ENCODE measurements at places on chromosomes 12 and 14.
A peak's percentile ranks its signal among the peaks of the same experiment; 100 is the strongest.

DNA sequence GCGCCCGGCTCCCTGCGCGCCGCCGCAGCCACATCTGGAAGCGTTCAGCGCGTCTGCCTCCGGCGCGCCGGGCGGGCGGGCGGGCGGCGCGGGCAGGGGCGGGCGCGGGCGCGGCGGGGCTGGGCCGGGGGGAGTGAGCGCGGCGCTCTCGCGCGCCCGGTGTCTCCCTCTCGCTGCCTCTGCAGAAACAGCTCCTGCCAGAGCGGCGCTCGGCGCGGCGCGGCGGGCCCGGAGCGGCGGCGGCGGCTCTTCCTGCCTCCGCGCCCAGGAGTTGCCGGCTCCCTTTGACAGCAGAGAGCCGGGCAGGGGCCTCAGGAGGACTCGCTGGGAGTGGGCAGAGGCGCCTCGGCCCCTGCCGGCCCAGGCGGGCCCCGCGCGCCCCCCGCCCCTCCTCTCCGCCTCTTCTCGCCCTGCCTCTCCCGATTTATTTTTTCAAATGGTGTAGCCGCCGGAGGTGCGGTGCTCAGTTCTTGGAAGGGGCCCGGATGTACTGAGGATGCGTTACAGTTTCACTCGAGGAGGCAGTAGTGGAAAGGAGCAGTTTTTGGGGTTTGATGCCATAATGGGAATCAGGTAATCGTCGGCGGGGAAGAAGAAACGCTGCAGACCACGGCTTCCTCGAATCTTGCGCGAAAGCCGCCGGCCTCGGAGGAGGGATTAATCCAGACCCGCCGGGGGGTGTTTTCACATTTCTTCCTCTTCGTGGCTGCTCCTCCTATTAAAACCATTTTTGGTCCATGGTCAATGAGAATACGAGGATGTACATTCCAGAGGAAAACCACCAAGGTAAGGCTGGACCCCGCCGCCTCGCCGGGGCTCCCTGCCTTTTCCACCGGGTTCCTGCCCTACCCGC lies at the start of gene CACNA1C:
Gene CACNA1C (plus strand): TSS at position 162 of the 853 bp plus-strand sequence. CDS start 576 bp downstream, at position 738.
- DNase-seq, result peak; percentile 42

GRCh38 chr12:120062976-120063579 lies 53.5 kb downstream of the RAB35 start:
- peak; percentile 21 for DNase-seq

DNA sequence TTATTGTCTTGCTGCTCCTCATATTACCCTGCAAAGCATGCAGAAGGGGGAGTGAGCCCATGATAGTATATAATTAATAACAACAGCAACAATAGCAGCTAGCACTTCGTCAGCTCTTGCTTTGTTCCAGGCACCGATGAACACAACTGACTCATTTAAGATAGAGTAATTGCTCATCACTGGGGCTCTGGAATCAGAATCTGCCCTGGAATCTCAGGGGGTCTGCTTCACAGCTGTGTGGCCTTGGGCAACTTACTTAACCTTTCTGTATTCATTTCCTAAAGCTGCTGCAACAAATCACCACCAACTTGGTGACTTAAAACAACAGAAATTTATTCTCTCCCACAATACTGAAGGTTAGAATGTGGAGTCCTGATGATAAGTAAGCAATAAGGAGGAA lies 55.0 kb upstream of the PSMC1 start:
- peak; percentile 3 for DNase-seq

- no peak for DNase-seq
These were observed 80.1 kb downstream of the ETV6 start for GRCh38 chr12:11729439-11730150.

- no peak for DNase-seq
These were observed 340.9 kb downstream of the PCNX1 start for GRCh38 chr14:71248194-71248593.

GRCh38 chr14:71006200-71006563 lies 98.9 kb downstream of the PCNX1 start:
- DNase-seq, result peak; percentile 16

DNA sequence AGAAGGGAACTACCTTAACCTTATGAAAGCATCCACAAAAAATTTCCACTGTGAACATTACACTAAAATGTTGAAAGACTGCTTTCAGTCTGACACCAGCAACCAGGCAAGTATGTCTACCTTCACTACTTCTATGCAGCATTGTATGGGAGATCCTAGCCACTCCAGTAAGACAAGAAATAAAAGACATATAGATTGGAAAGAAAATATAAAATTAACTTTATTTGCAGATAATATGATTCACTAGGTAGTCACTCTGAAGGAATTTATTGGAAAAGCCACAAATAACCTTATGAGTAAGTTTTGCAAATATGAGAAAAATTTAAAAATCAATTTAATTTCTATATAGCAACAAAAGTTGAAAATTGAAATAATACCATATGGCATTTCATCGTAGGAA lies 172.0 kb downstream of the RERGL start:
- no peak for DNase-seq

DNA sequence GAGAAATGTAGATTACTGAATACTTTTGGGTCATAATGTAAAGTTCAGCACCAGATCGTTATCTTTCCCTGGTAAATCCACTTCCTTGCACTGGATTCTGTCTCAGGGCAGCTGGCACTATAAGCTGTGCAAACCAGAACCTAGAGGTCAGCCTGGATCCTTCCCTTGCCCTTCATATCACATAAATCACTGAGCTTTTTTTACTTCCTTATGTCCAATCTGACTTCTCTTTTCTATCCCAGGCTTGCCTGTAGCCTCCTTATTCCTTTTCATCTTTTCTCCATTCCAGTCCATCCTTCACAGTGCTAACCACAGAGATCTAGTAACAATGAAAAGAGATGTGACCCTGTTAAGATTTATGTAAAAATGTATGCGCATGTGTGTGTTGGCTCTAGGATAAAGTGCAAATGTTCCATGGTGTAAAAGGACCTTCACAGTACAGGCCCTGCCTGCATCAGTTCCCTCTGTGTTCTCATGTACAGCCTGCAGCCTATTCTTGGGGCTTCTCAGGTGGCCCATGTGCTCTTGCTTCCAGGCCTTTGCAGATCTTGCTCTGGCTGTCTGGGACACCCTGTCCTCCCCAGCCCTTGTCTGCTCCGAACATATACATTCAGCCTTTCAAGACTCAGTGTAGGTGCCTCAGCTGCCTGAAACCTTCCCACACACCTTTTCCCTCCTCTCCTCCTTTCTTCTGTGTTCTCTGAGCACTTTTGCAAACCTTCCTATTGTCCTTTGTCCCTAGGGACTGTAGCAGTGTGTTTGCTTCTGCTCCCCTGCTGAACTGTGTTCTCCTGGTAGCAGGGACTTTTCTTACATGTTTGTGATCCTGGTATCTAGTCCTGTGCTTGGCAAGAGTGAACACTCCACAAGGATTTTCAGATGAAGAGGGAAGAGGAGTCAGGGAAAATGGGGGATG lies 30.0 kb downstream of the PELI2 start:
- no peak for DNase-seq

GRCh38 chr14:21825149-21825743 lies 151.6 kb upstream of the OR4E1 start:
- peak; percentile 33 for DNase-seq

GRCh38 chr14:81023095-81023710 lies 67.8 kb downstream of the TSHR start:
- no peak for DNase-seq

DNA sequence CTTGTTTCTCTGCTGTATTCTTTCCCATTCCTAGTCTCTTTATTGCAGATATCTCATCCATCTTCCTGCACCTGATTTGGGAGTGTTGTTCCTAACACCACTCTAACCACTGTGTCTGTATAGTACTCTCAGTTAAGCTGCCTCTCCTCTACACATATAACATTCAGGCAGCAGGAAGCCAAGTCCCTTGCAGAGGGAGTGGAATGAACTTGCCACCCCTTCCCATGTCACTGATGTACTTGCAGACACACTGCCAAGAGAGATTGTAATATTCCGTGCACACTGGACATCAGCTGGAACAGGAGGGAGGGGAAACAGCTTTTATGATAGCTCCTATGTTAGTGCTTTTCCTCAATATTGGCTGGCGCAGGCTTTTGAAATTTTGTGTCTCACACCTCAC lies 281.6 kb upstream of the E2F7 start:
- no peak for DNase-seq

GRCh38 chr12:4383304-4383865 lies 3.9 kb upstream of the FGF23 start:
- DNase-seq, result no peak

GRCh38 chr12:124545508-124546418 lies 21.6 kb downstream of the NCOR2 start:
- no peak for DNase-seq

DNA sequence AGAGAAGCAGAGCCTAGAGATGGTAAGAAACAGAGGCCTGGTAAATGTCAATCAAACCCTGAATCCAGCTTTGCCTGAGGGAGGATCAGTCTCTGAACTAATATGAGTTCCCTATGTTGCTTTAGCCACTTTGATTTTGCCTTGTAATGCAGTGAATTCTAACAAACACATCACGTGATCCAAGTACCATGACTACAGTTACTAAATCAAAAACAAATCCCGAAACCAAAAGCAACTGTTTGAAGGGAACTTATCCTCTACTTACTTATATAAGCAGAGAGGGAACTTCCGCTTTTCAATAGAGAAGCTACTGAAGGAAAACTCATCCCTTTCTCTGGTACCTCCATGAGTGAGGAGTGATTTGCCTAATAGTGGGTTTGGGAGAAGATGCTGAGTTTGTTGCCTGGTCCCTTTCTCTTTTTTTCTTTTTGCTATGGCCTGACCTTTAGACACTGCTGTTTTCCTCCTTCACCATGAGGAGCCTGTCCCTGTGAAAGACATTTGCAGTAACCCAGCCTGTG lies 7.7 kb upstream of the PPTC7 start:
- no peak for DNase-seq

DNA sequence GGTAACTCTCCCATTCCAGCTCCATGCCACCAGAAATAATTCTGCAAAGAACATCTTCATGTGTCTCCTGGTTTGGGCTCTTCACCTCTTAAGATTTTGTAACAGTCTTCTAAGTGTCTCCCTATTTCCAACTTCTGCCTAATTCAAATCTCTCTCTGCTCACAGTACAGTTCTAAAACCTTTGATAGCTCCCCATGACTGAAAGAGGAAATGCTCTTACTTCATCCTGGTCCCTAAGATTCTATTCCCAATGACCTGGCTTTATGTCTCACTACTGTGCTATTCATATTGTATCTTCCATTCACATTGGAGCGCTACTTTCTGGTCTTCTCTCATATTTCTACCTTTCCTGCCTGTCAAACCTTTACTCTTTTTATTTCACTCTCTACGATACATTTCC lies 1.6 kb downstream of the AMN1 start:
- no peak for DNase-seq

DNA sequence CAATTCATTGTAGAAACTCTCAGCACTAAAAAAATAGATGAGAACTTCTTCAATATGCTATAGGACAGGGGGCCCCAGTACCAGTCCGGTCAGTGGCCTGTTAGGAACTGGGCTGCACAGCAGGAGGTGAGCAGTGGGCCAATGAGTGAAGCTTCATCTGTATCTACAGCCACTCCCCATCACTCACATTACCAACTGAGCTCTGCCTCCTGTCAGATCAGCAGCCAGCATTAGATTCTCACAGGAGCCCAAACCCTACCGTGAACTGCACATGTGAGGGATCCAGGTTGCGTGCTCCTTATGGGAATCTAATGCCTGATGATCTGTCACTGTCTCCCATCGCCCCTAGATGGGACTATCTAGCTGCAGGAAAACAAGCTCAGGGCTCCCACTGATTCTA lies 15.7 kb upstream of the ANO2 start:
- DNase-seq, result no peak

GRCh38 chr14:51293149-51293911 lies 53.3 kb downstream of the TMX1 start:
- DNase-seq, result no peak

DNA sequence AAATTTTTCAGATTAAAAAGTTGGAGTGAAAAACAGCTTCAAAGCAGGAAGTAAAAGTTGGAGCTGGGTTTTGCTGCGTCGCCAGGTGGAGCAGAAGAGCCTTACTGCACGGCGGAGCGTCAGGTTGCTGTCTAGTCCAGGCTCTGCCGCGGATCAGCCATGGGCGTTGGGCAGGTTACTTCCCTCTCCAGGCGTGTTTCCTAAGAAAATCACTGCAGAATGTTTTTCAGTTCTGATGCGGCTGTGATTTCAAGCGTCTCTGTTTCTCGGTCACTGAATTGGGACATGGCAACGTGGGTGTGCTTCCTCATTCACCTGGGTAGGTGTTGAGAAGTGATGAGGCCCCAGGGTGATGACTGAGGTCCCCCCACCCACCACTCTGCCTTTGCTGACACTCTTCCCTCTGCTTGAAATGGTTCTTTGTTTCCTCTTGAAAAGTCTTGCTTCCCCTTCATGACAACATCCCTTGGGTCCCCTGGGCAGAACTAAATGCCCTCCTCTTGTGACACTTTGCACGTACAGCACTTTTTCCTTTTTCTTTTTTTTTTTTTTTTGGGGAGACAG lies 7.6 kb downstream of the EVL start:
- DNase-seq, result no peak

- no peak for DNase-seq
These were observed 67.4 kb downstream of the CLIP1 start for GRCh38 chr12:122354958-122355641.

Data from NCI-H226 (cell line).